ENCODE measurements at places on chromosomes 7 and 10. TPM values are rescaled to one million over a fixed set of nuclear protein-coding genes. Genes with fewer than 3 reads are reported as not detected.

The TMEM140 gene
- total RNA-seq = 1.8 TPM

The GPRIN2 gene
- 37.6 TPM for total RNA-seq

The PLCE1 gene
- total RNA-seq = 5.8 TPM

The PRR15 gene
- 1.1 TPM for total RNA-seq

The HUS1 gene
- total RNA-seq = 19.5 TPM
